ENCODE measurements at places on chromosomes 12 and 14.

DNA sequence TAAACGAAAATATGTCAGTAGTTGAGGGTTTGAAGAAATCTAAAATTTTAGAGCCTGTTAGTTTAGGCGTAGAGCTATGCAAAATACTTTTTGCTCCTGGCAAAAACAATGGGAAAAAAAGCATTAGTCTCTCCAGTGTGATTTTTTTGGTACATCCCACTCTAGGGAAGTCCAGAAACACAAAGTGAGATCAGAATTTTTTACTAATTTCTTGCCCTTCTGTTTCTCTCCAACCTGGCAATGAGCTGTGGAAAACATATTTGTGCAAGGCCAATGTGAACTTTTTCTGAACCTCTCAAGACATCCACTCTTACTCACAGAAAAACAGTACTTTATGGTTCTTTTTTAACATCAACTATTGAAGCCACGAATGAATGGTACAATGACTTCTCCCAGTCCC lies 56.9 kb upstream of the DCN start:
- DNase-seq = no peak

GRCh38 chr12:85029456-85029855 lies 6.6 kb downstream of the TSPAN19 start:
- DNase-seq = no peak

- no peak for DNase-seq
Measured at GRCh38 chr14:34203251-34203722, 252.4 kb upstream of the EGLN3 start.

- no peak for DNase-seq
Measured at GRCh38 chr12:91381309-91381804, 198.7 kb upstream of the DCN start.

- DNase-seq = no peak
Measured at GRCh38 chr14:104561632-104562495, 17.7 kb upstream of the C14orf180 start.

DNA sequence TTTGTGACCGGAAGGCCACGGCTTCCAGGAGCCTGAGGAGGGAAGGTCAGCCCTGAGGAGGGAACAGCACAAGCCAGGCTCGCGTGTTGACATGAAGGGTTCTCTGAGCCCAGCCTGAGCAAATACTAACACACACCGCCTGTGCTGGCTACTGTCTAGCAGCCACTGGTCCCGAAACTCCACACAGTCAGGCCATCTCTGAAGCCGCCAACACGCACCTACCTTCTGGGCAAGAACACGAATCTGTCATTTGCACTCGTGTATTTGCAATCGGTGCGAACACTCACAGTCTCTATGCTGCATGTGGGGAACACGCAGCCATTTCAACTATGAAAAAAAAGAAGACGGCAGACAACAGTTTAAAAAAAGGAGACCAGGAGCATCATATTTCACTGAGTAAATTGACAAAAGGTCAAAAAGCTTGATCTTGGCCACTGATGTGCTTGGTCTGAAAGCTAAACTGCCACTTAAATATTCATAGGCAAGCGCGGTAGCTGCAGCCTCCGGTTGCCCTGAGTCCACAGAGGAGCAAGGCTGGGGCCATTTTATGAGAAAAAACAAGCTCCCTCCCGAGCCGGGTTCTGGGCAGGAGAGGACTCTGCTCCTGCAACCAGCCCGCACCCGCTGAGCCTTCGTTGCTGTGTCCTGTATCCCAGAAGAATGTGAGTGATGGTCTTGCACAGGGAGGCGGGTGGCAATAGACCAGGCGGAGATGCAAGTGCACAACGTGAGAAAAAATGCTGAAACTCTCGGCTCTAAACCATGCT lies 57.8 kb downstream of the RIMBP2 start:
- DNase-seq = no peak

- no peak for DNase-seq
Measured at GRCh38 chr14:74258764-74259035, 19.5 kb downstream of the VSX2 start.

GRCh38 chr14:76701436-76701835 lies 59.8 kb upstream of the VASH1 start:
- DNase-seq = no peak

GRCh38 chr14:102046337-102047278 lies 40.2 kb downstream of the HSP90AA1 start:
- no peak for DNase-seq

DNA sequence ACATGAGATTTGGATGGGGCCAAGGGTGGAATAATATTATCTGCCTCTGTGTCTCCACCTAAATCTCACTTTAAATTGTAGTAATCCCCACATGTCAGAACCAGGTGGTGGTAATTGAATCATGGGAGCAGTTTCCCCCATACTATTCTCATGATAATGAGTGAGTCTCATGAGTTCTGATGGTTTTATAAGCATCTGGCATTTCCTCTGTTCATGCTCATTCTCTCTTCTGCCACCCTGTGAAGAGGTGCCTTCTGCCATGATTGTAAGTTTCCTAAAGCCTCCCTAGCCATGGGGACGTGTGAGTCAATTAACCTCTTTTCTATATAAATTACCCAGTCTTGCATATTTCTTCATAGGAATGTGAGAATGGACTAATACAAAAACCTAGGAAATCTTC lies 29.9 kb downstream of the TSPAN19 start:
- no peak for DNase-seq

DNA sequence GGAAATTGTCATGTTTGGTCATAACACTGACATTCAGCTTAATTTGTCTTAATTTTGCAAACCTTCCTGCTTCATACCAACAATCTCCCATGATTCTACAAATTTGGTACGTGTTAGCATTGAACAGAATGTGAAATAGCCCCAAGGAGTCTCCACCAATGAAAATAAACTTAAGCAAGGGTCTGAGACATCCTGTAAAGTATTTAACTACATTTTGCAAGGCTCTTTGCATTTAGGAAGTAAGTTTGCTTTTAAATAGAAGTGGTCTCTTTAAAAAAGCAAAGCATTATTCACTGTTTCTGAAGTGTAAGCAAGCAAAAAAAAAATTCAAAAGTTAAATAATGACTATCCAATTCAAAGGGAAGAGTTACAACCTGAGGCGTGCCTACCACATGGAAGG lies 79.9 kb downstream of the WASHC3 start:
- no peak for DNase-seq

Data from stimulated activated CD8-positive, alpha-beta memory T cell treated with anti-CD3 and anti-CD28 coated beads, Interleukin-12 subunit alpha, Interleukin-12 subunit beta, amount 100 ng/mL, for 1 hour (primary cell).